Purkinje cell (primary cell): ENCODE measurements at places on chromosomes 2 and 18. TPM values are rescaled to one million over a fixed set of nuclear protein-coding genes. Genes with fewer than 3 reads are reported as not detected.

Gene MAL
- 60.2 and 73.7 TPM in 2 replicates for polyA plus RNA-seq

Gene VAMP5
- 8.0 and 12.1 TPM in 2 replicates for polyA plus RNA-seq

Gene BOLL
- 0.46 and 1.8 TPM in 2 replicates for polyA plus RNA-seq

Gene NYAP2
- polyA plus RNA-seq, result 0.43 and 2.1 TPM in 2 replicates

Gene RASGRP3
- 1.6 and 5.7 TPM in 2 replicates for polyA plus RNA-seq

Gene IL18R1
- 0.08 TPM in 1 of 2 replicates, not detected in the other for polyA plus RNA-seq

Gene POMC
- polyA plus RNA-seq, result not detected in 2 replicates

Gene AFF3
- polyA plus RNA-seq, result 4.6 and 6.4 TPM in 2 replicates

Gene CNDP1
- polyA plus RNA-seq, result 2.3 and 4.6 TPM in 2 replicates

Gene AOX1
- 5.8 and 7.5 TPM in 2 replicates for polyA plus RNA-seq

Gene PMS1
- polyA plus RNA-seq, result 21.7 and 27.8 TPM in 2 replicates

Gene SPATA3
- polyA plus RNA-seq, result not detected in 2 replicates

Gene ACTR1B
- 5.9 and 7.6 TPM in 2 replicates for polyA plus RNA-seq

Gene ALPI
- not detected in 2 replicates for polyA plus RNA-seq

Gene CMPK2
- not detected in 2 replicates for polyA plus RNA-seq

Gene SRD5A2
- not detected in 2 replicates for polyA plus RNA-seq

Gene ARHGEF4
- polyA plus RNA-seq, result 1.7 and 5.4 TPM in 2 replicates

Gene CXXC1
- 12.0 and 19.8 TPM in 2 replicates for polyA plus RNA-seq

Gene HAAO
- polyA plus RNA-seq, result not detected in 2 replicates

Gene ABCB11
- 0.03 TPM in 1 of 2 replicates, not detected in the other for polyA plus RNA-seq

Gene SERPINB13
- polyA plus RNA-seq, result not detected in 2 replicates

Gene MBP
- 12.2 and 13.8 TPM in 2 replicates for polyA plus RNA-seq

Gene RAPGEF4
- 28.4 and 37.7 TPM in 2 replicates for polyA plus RNA-seq
